ENCODE measurements at places on chromosomes 2 and 18.
A peak's percentile ranks its signal among the peaks of the same experiment; 100 is the strongest.

DNA sequence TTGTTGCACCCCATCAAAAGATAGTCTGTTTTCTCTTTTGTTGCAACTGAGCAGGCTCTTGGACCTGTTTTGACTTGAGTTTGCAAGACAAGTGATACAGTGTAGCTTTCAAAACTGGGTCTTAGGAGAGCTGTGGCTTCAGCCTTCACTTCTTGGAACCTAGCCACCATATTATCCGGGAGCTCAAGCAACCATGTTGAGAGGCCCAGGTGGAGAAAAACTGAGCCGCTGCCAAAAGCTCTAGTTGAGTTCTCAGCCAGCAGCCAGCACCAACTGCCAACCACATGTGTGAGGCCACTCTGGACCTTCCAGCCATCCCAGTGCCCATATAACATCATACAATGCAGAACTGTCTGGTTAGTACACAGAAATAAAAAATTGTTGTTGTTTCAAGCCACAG is 5.4 kb downstream of the CACNB4 start:
- no peak for DNase-seq

- no peak for DNase-seq
Measured at GRCh38 chr2:147164563-147164962, 680.3 kb upstream of the ACVR2A start.

DNA sequence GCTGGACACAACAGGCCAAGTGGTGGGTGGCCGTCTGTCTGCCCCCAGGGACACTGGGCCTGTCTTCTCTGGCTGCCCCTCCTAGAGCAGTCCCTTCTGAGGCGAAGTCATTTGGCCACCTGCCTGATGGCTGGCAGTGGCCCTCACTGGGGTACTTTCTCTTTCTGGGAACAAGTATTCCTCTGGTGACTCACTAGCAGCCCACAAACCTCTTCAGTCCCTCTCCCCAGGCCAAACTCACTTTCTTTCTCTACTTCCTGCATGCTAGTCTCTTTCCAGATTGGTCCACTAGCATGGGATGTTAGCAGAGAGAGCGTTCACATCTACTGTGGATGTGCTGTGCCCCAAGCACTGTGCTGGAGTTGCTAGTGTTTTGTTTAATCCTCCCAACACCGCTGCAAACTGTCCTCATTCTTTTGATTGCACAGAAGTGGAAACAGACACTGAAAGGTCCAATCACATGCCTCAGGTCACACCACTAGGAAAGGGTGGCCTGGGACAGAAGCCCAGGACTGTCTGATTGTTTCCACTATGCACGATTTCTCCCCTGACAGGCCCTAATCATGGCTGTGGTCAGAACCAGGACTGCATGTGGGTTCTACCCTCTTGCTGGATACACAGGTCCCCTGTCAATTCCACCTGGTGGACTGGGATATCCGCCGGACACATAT is 5.2 kb downstream of the DYSF start:
- DNase-seq, result no peak

GRCh38 chr2:127864877-127865276 is 6.9 kb upstream of the POLR2D start:
- no peak for DNase-seq

DNA sequence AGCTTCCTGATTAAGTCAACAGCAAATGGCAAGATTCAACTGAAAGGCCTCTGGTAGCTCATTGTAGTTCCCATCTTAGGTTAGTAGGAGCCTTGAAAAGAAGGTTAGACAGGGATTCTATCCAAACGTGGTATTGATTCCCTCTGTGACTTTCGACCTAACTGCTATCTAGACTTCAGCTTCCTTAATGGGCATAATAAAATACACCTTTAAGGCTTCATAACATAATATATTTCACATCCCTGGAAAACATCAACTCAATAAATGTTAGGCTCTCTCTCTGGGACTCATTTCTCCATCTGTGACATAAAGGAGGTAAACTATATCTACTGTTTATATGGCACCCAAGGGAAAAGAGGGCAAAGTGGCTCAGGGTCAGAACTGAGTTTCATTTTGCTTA is 60.9 kb downstream of the STK39 start:
- DNase-seq, result no peak

GRCh38 chr18:79570266-79571201 is 109.1 kb upstream of the CTDP1 start:
- DNase-seq, result no peak

DNA sequence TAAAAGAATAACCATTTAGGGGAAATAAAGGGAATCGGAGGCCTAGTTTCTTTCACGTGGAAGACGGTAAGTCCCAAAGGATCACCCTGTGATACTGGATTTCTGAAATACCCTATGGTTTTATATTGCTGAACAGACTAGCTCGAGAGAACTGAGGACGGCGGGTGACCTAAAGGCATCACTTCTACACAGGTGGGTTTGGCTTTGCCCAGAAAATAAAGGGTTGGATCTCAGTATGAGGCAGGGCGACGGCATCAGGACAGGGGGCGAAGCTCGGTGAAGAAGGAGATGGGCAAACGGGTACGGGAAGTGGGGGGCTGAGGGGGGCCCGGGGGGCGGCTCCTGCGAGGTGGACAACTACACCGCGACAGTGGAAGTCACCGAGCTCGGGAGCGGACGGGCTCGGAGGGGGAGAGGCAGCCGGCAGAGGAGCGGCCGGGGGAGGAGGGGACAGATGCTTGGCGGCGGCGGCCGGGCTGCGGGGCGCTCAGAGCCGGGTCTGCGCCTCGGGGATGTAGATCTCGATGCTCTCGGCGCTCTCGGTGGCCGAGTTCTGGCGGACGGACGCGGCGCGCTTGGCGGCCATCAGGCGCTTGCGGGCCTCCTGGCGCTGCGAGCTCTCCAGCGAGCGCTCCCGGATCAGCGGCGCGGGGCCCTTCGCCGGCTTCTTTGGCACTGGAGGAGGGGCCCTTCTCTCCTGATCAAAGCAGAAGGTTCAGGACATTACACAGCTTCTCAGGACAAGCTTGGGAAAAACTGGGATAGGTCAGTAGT is 48.9 kb downstream of the TGIF1 start:
- peak; percentile 18 for DNase-seq

- no peak for DNase-seq
Measured at GRCh38 chr18:61196750-61197149, 136.5 kb upstream of the CDH20 start.

DNA sequence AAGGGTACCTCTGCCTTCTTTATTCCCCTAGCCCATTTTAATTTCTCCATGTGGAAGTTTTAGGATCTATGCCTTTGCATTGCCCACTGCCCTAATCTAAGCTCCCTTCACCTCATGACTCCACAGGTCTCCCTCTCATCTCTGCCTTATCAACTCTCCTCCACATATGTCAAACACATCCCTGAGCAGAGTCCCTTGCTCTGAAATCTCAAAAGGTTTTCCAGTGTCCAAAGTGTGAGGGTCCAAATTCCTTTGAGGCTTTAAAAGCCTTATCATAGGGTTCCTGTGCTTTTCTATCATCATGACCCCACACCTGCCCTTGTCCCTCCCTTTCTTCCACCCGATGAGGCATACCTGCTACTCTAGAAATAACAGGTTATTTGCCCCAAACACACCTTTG is 38.6 kb downstream of the SLC4A1AP start:
- no peak for DNase-seq

GRCh38 chr2:219247678-219248642 is 2.7 kb downstream of the STK16 start:
- no peak for DNase-seq

- no peak for DNase-seq
Measured at GRCh38 chr18:54790109-54790508, 38.2 kb upstream of the RAB27B start.

- DNase-seq, result no peak
Measured at GRCh38 chr2:173941567-173941966, 23.6 kb downstream of the SP3 start.

DNA sequence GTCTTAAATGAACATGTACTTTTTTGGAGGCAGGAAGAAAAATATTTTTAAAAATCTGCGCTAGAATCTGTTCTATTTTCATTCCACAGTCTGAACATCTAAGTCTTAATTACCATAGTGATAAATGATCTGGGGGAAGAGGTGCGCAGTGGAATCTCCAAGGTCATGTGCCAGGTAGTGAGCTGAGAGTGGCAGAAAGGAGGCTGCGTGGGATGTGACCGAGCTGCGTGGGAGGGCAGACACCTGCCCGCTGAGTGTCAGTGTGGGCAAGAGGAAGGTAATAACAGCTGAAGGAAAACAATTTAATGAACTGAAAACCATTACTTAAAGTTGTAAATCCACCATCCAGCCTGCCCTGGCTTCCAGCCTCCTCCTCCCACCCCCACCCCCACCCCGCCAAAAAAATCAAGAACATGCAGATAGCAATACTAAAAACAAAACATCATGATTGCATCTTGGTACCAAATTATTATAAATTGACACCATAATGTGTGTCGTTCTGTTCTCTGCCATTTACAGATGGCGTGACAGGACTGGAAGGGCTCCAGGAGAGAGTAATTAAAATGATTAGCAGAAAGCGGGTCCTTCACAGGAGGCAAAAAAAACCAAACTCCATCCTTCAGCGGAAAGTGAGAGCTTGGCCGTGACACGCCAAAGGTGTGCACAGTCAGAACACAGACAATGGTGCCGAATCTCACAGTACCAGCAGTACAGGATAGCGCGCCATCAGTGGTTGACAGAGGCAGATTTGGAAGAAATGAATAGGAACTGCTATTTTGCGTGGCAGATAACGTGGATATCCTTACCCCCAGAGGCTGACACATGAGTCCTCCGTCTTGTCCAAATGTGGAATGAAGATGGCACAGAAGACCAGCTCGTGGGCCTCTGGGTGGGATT is 11.4 kb upstream of the DTNB start:
- no peak for DNase-seq

DNA sequence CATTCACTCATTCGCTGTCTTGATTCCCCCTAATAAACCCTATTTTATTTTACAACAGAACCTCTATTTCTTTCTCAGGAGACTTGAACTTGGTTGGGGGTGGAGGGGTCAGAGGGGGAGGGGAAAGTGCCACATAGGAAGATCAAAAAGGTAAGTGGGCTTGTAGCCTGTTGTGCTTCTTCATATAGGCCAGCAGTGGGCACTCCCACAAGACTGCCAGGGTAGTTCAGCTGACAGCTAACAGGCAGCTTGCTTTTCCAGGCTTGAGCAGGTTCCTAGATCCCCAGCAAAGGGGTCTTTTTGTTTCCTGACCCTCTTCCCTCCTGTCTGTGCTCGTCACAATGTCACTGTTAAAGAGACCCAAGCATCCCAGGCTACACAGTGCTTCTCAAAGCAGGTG is 829 bp upstream of the KIAA2012 start:
- DNase-seq, result no peak

- no peak for DNase-seq
Measured at GRCh38 chr2:11556101-11556806, 22.4 kb downstream of the GREB1 start.

DNA sequence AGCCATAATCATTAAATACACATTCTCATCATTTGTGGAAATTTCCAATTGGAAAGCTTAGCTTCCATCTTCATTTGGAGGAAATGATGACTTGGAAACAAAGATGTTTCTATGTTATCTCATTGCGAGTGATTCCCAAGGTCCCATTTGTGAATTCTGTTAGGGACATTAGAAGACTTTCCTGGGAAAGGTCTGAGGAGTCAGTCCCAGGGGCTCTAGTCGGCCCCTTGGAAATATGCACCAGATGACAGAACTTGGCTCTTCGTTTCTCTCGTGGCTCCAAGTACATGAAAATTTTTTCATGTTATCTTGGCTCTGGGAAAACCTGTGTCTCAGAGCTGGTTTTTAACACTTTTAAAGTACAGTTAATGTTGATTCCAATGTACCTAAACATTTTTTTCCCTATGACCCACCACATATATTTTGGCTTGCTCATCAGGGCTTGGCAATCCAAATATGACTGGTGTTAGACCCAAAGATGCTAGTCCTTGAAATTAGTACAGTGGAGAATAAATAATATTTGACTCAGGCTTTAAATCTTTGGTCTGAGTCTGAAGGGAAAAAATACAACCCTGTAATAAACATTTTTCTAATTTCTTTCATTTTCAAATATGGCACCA is 15.4 kb upstream of the CAVIN2 start:
- no peak for DNase-seq

- no peak for DNase-seq
Measured at GRCh38 chr2:147884830-147885229, 40.0 kb downstream of the ACVR2A start.

DNA sequence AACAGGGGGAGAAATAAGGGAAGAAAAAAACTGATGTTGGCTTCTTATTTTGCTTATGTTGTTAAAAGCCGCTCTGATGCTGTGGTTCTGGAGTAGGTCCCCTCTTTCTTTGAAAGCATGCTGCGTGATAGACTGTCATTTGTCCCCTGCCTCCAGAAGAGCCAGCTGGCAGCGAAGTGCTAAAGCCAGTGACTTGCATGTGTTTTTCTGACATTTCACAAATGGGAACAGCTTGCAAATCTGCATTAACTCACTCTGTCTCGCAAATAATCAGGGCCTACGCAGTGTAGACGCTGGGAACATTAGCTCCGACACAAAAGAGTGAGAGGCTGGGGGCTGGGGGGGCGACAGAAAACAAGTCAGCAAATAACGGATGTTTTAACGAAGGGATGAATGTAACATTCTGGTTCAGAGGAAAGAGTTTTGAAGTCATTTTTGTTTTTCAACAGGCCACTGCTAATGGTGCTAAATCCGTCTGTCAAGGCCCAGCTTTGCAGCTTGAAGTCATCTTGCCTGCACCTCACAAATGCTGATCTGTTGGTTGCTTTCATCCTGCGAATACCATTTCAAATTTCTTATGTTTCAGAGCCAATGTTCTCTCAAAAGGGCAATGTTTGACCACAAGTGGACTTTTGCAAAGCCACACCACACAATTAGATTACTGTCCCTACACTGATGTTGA is 68.8 kb upstream of the PIK3C3 start:
- no peak for DNase-seq

- DNase-seq, result no peak
Measured at GRCh38 chr18:21129566-21130216, 18.1 kb upstream of the ROCK1 start.

DNA sequence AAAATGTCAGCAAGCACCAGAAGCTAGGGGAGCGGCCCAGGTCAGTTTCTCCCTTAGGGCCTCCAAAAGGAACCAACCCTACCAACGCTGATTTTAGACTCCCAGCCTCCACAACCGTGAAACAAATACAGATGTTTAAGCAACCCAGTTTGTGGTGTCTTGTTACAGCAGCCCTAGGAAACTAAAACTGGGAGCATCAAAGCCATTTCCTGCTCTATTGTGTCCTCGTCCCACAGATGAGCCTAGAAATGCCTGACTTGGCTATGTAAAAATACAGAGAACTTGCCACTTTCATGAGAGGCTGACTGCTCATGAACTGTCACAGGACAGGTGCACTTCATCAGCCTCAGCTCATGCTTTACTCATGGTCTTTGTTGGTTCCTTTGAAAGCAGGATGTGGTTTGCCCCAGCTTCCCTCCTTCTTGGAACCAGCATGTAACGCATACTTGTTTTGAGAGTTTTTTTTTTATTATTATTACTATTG is 97.6 kb upstream of the SLC39A10 start:
- DNase-seq, result peak; percentile 32

GRCh38 chr2:195575016-195575415 is 82.0 kb upstream of the SLC39A10 start:
- no peak for DNase-seq

DNA sequence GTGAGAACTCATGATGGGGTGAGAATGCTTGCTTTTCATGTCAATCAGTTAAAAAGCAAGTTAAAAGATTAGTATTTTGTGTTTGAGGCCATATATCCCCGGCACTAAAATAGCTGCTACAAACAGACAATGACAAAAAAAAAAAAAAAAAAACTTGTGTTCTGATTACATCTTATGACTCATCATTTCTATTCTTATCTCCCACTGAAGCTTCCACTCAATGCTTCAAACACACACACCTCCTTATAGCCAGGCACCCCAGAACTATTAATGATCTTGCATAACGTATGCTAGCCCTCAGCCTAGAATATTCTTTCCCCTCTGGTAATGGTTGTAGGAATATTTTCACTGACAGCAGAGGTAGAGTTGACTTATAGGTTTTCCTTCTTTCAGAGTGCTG is 778.3 kb downstream of the TRIB2 start:
- no peak for DNase-seq
